ENCODE measurements at places on chromosomes 13 and 19.

GRCh38 chr13:51786425-51787265 is 17.3 kb downstream of the DHRS12 start:
- no peak for DNase-seq

- DNase-seq: no peak
Observed at GRCh38 chr19:40933025-40933424, 51.0 kb upstream of the CYP2A7 start.

DNA sequence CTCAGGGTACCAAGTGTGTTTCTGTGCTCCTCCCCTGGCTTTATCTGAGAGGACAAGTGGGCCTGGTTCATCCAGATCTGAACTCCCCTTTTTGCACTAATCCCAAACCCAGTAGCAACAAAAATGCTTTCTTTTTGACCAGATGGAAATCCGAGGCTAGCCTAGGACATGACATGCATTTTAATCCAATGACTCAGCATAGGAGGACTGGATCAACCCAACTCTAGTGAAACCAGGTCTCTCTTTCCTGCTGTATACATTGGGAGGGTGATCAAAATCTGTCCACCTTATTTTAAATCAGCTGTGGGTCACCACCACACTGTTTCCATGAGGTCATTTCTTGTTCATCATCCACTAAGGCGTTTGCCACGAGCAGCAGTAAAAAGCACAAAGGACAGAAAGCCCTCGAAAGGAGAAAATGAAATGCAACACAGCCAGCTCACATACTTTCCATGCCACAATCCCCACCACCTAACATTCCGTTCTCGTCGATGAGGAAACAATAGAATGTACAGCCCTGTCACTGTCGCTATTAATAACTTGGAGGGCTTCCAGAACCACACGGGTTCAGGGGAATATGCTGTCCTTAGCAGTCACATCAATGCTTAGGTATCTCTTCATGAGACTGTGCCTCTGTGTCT is 543.0 kb downstream of the IRS2 start:
- DNase-seq: no peak

DNA sequence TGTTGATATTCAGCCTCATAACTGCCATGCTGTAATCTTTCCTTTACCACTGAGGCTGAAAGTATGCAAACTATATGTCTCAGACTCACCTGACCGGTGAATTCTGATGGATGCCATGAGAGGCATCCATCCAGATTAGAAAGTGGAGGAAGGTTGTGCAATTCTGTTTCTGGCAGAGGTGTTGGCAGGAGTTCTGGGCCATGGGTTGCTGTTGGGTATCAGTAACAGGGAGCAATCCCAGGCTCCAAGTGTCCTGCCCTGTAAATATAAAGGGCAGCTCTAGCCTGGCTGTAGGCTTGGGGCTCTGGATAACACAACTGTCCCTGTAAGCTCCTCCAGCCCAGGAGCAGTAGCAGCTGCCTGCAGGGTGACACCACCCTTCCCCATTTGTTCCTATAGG is 77.4 kb upstream of the ABCC4 start:
- DNase-seq: no peak

GRCh38 chr19:54606891-54607784 is 13.7 kb downstream of the LILRA1 start:
- no peak for DNase-seq

GRCh38 chr13:99828123-99828522 is 143.4 kb downstream of the ZIC5 start:
- DNase-seq: no peak

GRCh38 chr19:46714444-46715106 is 2.3 kb downstream of the PRKD2 start:
- no peak for DNase-seq

DNA sequence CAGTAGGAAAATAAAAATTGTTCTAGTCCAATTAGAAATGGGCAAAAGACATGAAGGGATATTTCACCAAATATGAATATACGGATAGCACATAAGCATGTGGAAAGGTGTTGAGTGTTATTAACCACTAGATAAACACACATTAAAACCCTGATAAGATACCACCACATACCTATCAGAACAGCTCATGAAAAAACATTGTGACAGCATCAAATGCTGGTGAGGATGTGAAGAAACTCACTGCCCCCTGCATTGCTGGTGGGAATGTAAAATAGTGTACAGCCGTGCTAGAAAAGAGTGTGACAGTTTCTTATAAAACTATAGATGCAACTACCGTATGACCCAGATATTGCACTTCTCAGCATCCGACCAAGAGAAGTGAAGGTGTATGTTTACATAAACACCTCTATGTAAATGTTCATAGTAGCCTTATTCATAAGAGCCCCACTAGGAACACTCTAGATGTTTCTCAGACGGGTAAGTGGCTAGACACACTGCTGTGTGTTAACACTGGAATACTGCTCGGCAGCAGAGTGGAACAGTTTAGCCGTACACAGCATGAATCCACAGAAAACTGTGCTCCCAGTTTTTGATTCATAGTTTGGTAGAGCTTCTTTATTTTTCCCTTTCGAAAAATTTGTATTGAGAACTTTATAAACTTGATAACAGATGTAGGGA is 321.1 kb downstream of the MYO16 start:
- DNase-seq: no peak

- DNase-seq: no peak
Observed at GRCh38 chr19:52700673-52701072, 34.2 kb downstream of the ZNF611 start.

GRCh38 chr19:41570639-41571112 is 5.3 kb upstream of the CEACAM21 start:
- DNase-seq: no peak

- no peak for DNase-seq
Observed at GRCh38 chr13:31538067-31539042, 201.0 kb upstream of the RXFP2 start.

- no peak for DNase-seq
Observed at GRCh38 chr13:113475280-113475679, 15.2 kb downstream of the DCUN1D2 start.

DNA sequence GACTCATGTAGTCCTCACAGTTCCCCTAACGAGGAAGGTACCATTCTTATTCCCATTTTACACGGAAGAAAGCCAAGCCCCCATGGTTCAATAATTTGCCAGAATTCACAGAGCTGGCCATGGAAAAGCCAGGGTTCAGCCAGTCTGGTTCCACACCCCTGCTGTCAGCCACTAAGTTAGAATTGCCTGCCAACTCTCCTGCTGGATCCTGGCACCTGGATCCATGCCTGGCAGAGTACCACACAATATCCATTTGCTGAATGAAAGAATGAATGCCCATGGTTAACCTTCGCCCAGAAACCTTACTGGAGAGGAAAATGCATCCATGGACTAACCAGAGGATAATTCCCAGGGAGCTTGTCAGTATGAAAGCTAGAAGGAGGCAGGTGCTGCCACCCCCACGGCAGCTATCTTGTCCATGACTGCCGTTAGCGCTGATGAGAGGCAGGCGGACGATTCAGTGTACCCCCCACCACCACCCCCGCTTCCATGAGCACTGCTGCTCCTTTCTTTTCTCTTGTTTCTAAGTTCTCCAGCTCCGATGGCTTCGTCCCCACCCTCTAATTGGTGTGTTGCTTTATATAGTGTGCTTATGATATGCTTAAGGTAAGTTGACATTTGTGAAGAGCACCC is 114.5 kb downstream of the SLC7A1 start:
- DNase-seq: no peak

DNA sequence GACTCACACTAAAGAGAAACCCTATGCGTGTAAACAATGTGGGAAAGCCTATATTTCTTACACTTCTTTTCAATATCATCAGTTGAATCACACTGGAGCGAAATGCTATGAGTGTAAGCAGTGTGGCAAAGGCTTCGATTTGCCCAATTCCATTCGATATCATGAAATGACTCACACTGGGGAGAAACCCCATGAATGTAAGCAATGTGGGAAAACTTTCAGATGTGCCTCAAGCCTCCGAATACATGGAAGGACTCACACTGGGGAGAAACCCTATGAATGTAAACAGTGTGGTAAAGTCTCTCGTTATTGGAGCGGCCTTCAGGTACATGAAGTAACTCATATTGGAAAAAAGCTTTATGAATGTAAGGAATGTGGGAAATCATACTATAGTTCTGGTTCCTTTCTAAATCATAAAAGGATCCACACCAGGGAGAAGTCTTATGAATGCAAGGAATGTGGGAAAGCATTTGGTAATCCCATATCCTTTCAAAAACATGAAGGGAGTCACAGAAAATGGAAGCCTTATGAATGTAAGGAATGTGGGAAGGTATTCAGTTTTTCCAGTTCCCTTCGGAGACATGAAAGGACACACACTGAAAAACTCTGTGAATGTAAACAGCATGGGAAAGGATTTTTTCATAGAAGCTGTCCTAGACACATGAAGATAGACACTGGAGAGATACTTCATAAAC is 28.1 kb downstream of the ZNF20 start:
- DNase-seq: no peak

DNA sequence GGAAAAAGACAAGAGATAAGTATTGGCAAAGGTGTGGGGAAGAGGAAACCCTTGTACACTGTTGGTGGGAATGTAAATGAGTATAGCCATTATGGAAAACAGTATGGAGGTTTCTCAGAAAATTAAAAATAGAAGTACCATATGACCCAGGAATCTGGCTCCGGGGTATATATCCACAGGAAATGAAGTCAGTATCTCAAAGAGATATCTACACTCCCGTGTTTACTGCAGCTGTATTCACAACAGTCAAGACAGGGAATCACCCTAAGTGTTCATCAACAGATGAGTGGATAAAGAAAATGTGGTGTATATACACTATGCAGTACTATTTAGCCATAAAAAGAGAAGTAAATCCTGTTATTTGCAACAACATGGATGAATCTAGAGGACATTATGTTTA is 13.5 kb downstream of the KCTD12 start:
- no peak for DNase-seq

- no peak for DNase-seq
Observed at GRCh38 chr13:31982124-31982523, 49.5 kb upstream of the FRY start.

GRCh38 chr13:107874456-107874855 is 340.9 kb downstream of the LIG4 start:
- no peak for DNase-seq

DNA sequence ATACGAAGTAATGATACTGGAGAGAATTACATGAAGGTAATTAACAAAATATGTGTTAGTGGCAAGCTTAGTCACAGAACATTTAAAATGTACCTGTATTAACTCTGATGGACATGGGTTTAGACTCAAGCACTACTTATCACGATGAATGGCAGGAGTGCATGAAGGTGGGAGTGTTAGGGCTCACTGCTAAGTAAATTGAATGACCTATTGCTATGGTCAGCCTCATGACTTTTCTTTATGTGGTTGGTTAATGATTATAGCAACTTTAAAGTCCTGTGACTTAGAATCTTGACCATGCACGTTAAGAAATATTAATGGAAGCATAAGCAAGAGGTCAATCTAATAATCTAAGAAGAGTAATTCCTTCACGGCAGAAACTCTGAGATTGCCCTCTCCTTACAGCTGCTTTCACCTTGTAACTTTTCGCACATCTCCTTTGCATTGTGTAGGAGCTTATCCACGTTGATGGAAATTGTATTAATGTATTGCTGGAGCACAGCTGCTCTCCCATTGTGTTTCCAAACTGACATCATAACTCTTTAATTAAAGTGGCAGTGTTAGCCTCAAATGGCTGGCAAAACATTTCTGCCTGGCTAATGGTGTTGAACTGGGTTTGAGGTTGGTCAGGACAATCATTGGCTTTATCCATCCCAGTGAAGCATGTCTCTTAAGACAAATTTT is 114.5 kb downstream of the RXFP2 start:
- no peak for DNase-seq

- no peak for DNase-seq
Observed at GRCh38 chr13:112638157-112638750, 50.3 kb upstream of the TUBGCP3 start.

GRCh38 chr19:13849991-13850909 is 26.7 kb upstream of the NANOS3 start:
- DNase-seq: no peak

DNA sequence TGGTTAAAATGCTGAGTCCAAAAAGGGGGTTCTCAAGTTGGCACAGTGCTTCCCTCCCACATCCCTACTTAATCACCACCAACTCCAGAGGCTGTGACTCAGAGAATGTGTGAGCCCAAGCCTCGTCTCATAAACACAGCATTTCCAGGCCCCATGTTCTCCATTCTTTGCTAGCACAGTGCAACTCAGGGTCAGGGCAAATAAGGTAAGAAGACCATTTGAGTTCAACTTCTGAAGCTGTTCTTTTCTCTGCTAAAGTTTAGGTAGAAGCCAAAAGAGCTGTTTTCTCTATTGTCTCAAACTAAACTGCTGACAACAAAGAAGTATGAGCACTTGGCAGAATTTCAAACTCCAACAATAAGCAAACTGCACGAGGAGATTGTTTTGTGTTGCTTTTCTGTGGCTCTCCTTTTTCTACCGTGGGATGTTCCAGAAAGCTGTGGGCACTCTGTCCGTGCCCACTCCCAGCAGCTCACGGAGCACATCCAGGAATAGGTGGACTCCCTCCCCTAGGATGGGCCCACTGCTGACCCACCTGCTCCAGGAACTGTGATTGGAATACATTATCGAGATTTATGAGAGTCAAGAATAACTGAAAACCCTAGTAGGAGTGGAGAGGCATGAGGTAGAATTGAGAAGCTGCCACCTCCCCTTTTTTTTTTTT is 494.3 kb downstream of the COG6 start:
- DNase-seq: no peak

DNA sequence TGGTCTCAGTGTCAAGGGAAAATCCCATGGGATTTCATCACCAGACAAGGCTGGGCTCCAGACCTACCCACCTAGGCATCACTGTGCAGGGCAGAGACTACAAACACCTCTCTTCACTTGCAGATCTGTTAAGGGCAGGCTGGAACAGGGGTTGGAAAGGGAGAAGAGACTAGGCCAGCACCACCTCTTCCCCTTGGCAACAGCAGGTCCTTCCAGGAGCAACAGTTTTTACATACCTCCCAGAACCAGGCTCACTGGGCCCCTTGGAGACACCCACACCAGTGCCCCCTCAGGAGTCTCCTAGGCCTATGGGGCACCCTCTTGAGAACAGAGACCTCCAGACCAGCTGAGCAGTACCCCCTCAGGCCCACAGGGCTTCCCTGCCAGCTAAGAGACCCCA is 2.5 kb upstream of the UBE2M start:
- no peak for DNase-seq

DNA sequence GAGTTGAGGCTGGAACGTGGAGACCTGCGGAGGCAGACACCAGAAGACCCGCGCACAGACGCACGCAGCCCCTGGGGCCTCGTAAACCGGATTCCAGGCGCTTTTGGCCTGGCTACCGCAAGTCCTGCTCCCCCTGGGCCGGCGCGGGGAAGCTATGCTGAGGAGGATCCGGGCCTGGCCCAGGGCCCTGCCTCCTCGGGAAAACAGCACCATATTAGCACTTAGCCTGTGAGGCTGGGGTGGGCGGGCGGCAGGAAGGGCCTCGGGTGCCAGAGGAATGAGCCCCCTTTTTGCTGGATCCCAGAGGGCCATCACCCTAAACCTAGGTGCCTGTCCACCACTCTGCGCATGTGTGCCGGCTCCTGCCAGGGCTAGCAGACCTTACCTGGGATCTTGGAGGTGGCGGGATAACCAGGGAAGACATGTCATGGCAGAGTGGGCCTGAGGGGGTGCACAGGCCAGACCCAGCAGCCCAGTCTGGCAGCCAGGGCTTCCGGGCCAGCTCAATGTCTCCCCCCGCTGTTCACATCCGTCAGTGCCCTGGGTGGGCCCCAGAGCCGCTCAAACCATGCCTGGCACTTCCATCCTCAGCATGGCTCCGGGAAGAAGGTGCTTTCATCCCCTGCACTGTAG is 7.3 kb downstream of the ELOF1 start:
- DNase-seq: no peak

GRCh38 chr13:44197791-44198770 is 175.5 kb upstream of the SERP2 start:
- DNase-seq: no peak
